CD4-positive, alpha-beta T cell treated with Interleukin-2 at 100 ng/mL for 4 hours (primary cell): ENCODE measurements at places on chromosomes 4 and X.

DNA sequence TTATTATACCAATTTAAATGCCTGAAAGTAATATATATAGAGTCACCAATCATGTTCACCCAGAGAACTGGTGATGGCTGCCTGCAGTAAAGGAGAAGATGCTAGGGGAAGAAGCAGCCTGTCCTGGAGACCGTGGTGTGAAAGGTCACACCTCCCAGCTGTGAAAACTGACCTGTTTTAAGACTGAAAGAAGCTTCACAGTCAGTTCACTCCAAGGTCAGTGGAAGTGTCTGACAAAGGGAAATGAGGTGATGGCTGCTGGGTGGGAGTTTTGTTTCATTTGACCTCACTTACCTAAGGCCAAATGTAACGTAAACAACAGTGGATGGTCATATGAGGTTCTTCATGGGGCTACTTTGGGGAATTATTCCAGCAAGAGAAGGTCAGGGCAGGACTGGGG is 352.1 kb upstream of the GATB start:
- no peak for DNase-seq

GRCh38 chr4:13763707-13764106 is 136.2 kb upstream of the BOD1L1 start:
- no peak for DNase-seq

- no peak for DNase-seq
Observed at GRCh38 chrX:136203951-136204350, 47.2 kb downstream of the MAP7D3 start.

GRCh38 chr4:85823295-85823694 is 348.3 kb downstream of the ARHGAP24 start:
- DNase-seq = no peak

- no peak for DNase-seq
Observed at GRCh38 chr4:31548021-31548420, 827.9 kb downstream of the PCDH7 start.

- no peak for DNase-seq
Observed at GRCh38 chr4:110770353-110770752, 147.5 kb upstream of the PITX2 start.

DNA sequence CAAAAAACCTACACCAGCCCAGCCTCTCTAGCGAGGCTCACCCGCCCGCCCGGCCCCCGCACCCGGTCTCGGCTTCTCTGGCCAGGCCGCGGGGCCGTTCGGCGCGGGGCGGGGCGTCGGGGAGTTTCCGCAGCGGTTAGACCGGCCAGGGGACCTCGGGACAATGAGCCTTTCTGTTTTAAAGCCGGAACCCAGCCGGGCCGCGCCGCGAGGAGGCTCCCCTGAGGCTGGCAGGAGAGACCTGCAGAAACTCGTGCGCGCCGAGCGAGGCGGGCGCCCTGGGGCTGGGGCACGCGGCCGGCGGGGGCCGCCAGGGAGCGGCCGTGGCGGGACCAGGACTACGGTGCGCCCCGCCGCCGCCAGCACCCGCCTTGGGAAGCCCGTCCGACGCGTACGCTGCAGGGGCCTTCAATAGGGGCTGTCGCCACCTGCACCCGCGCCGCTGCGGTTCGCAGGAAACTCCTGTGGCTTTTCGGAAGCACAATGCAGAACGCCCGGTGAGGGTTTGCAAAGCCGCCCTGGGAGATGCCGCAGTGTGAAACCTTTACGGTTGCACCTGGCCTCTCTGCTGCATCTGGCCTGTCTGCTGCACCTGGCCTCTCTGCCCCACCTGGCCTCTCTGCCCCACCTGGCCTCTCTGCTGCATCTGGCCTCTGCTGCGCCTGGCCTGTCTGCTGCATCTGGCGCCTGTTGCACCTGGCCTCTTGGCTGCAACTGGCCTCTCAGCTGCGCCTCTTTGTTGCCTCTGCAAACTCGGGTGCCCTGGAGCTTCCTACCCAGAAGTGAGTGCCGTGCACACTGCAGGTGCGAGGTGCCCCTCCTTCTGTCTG is 63.9 kb downstream of the TRAPPC11 start:
- DNase-seq = peak; percentile 27

DNA sequence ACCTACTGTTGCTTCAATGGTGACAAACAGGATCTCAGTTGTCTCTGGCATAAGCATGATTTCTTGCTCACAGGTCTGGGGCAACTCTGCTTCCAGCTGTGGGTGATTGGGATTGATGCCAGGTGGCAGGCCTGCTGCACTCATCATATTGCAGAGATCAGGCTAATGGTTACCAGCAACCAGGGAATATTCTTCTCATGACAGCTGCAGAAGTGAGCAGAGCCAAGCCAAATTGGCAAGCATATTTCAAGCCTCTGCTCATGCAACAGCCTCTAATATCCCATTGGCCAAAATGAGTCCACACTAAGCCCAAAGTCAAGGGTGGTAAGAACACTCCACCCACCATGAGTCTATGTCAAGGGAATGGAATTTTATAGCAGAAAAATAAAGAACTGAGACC is 26.7 kb upstream of the TBC1D19 start:
- DNase-seq = no peak

DNA sequence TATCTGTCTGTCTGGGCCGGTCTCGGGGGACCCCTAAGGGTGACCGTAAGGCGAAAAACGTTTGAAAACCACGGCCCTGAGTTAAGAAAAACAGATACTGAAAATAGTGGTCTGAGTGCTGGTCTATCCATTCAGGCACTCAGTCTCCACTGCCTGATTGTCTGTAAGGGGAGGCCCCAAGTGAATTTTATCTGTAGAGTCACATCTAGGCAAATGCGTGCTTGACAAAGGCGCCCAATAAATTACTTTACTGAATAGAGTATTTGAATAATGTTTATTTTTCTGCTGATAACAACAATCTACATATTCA is 465 bp downstream of the HNRNPH2 start:
- DNase-seq = no peak

DNA sequence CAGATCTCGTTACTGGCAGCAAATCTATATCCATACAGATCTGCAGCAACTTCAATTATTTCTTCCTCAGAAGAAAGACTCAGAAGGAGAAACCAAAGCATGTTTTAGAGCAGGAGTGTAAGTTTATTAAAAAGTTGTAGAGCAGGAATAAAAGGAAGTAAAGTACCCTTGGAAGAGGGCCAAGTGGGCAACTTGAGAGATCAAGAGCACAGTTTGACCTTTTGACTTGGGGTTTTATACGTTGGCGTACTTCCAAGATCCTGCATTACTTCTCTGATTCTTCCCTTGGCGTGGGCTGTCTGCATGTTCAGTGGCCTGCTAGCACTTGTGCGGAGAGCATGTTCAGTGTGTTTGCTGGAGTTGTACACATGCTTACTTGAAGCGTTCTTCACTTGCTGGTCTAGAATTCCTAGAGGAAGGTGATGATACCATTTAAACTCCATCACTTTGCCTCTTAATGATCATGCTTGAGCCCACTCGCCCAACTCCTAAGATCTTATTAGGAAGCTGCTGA is 1114.7 kb upstream of the PABPC4L start:
- DNase-seq = no peak

DNA sequence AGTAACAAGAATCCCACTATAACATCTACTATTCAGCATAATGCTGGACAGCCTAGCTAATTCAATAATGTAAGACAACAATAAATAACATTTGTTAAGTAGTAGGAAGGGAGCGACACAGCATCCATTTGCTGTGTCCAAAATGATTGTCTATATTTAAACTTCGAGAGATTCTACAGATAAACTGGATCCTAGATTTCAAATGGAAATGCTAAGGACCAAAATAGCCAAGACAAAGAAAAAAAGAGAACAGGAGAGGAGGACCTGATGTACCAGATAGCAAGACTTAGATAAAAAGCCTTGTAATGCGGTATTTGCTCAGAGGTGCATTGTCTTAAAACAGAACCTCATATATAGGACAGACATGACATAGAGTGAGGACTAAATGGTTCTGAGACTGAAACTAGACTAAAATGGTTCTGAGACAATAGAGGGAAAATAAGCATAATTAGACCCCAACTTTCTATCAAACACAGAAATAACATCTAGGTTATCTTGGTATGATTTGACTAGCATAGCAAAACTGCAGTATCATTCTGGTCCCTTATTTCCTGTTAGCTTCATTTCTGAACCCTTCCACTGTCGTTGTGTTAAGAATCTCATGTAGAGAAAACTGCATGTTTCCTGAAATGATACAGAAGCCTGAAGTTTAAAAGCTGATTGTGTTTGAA is 3.8 kb downstream of the HPGDS start:
- DNase-seq = no peak

GRCh38 chr4:71195924-71196323 is 142.9 kb upstream of the SLC4A4 start:
- no peak for DNase-seq

- DNase-seq = no peak
Observed at GRCh38 chr4:100898844-100899243, 381.0 kb upstream of the EMCN start.
